Retinal pigment epithelial cell (primary cell): ENCODE measurements at places on chromosomes 5 and 9.
A peak's percentile ranks its signal among the peaks of the same experiment; 100 is the strongest.

DNA sequence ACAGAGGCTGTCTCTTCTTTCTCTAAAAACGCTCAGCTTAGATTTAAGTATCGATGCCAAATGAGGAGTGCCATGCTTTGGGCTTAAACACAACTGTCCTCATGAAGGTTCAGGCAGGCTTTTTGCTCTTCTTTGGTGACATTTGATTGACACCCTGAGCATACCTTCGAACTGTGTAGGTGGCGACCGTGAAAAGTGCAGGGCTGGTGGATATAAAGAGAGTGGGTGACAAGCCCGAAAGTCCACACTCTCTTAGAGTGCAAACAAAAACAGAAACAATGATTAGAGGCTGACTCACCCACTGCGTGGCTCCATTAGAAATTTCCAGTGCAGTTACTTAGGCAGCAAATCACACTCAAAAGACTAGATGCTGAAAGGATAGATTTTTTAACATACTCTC is 141.7 kb downstream of the SYK start:
- DNase-seq: no peak

- DNase-seq: no peak
These were observed 1388.3 kb upstream of the ACO1 start for GRCh38 chr9:30995956-30996738.

DNA sequence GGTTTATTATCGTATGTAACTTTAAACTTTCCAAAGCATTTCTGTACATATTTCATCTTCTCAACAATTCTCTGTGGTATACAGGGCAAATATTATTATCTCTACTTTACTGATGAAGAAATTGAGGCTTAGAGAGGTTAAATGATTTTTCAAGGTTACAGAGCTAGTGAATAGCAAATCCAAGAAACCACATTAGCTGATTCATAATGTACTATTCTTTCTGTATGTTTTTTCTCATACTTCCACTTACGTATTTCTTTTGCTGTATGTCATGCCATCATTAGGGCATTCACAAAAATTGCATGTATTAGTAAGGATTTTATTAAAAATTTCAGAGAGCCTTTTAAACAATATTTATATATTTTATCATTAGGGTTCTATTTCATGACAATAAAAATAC is 372.4 kb upstream of the DMAC1 start:
- no peak for DNase-seq

GRCh38 chr5:99815-100214 is 7.8 kb downstream of the PLEKHG4B start:
- DNase-seq: peak; percentile 11

DNA sequence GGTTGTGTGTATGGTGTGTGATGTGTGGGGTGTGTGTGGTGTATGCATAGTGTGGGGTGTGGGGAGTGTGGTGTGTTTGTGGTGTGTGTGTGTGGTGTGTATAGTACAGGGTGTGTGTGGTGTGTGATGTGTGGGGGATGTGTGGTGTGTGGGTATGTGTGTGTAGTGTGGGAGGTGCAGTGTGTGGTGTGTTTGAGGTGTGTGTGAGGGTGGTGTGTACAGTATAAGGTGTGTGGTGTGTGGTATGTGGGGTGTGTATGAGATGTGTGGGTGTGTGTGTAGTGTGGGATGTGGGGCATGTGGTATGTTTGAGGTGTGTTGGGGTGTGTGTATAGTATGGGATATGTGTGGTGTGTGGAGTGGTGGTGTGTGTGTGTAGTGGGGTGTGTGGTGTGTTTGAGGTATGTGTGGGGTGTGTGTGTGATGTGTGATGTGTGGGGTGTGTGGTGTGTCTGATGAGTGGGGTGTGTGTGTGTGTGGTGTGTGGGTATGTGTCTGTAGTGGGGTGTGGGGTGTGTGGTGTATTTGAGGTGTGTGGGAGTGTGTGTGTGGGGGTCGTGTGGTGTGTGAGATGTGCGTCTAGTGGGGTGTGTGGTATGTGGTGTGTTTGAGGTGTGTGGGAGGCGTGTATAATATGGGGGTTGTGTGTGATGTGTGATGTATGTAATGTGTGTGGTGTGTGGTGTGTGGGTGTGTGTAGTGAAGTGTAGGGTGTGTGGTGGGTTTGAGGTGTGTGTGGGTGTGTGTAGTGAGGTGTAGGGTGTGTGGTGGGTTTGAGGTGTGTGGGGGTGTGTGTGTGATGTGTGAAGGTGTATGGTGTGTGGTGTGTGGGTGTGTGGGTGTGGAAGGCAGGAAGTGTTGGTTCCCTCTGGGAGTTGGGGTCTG is 8.6 kb downstream of the ECSCR start:
- no peak for DNase-seq

- DNase-seq: no peak
These were observed 15.8 kb downstream of the GZMK start for GRCh38 chr5:55039843-55040242.

GRCh38 chr9:88528080-88528790 is 6.7 kb upstream of the NXNL2 start:
- DNase-seq: no peak

DNA sequence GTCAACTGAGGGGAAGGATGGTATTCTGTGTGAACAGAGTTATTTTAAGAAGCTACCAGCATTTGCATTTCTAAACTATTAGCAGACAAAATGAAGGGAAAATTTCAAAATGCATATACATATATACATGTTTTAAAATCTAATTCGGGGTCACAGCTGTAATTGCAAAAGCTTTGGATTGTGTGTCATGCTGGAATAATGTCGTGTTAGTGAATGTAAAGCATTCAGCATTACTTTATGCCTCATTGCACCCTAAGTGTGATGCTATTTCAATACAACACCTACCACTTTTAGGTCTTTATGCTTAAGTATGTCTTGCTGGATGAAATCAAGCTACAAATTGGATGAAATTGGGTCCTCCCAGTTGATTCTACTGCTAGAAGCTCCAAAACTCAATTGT is 687.6 kb upstream of the MEF2C start:
- peak; percentile 44 for DNase-seq

DNA sequence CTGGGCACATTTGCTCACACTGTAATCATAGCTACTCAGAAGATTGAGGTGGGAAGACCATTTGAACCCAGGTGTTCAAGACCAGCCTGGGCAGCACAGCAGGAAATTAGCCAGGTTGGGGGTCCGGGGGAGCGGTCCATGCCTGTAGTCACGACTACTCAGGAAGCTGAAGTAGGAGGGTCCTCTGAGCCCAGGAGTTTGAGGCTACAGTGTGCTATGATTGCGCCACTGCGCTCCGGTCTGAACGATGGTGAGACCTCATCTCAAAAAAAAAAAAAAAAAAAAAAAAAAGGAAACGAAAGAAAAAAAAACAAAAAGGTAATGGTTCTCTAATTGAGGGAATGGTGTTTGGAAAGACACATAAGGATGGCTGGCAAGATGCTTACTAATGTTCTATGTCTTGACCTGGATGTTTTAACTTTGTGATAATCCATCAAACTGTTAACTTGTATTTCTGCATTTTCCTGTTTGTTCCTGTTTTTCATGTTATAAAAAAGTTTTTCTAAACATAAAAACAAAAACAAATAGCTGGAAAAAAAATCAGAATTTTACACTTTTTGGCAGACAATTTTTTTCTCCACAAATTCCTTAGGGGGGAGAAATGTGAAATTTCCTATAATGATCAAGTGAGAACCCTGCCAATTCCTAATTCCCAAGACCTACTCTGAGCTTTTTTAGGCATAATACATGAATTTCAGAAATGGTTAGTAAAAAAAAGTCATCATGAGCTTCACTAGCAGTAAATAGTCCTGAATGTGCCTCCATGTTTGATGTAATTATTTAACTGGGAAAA is 96.9 kb downstream of the DENND1A start:
- DNase-seq: peak; percentile 36

DNA sequence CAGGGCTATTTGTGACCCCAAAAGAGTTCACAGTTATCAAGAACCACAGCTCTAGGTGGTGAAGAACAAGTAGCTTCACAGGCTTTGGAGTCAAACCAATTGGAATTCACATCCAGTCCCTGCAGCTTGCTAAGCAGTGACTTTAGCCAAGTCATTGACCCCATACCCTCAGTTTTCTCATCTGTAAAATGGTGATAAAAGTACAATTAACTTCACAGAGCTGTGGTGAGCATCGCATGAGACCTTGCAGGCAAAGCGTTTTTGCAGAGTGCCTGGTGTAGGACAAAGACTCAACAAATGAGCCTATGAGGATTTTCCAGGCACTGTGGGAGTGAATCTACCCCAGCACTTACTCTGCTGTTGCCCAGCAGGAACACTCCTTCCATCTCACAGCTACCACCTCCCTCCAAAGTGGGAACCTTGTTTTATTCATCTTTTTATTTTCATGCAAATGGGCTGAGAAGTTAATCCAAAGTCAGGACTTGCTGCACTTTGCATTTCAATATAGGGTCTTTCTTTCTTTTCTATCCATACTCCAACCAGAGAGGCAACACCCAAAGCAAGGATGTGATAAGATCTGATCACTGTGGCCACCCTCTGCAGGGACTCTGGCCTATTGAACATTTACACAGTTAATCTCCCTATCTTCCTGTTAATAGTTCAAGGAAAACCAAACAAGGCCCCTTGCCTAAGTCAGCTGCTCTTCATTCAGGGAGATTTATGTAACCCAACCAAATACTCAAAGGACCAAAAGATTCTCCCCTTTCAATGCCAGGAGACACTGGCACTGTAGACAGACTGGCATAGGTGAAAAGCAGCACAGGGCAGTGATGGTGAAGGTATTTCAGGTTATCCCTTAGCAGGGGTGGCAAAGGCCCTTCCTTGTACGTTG is 41.9 kb downstream of the ABCA1 start:
- DNase-seq: no peak

DNA sequence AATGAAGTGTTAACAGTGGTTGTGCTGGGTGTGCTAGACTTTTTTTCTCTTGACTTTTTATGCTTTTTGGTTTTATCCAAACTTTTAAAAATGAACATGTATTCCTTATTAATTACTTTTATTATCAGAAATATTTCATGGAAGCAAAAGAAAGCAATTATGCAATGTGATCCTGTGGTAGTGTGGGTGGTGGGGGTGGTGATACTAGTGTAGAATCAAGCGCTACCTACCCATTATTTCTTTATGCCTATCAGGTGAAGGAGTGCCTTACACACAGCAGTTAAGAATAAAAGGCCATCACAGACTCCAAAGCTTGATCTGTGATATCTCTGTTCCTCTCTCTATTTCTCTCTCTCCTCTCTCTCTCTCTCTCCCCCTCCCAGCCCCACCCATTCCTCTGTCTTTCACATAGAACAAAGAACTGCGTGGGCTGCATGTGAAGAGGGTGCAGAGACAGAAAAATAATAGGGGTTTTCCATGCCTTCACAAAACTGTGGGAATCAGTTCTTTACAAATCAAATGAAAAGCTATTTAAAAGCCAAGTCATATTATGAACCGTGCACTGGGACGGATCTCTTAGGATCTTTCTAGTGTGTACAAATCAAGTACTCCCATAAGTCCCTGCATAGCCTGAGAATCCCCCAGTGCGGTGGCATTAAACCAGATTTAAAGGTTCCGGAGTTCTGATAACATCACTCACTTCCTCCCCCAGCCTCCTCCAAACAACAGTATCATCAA is 351.2 kb downstream of the RAB3C start:
- no peak for DNase-seq

DNA sequence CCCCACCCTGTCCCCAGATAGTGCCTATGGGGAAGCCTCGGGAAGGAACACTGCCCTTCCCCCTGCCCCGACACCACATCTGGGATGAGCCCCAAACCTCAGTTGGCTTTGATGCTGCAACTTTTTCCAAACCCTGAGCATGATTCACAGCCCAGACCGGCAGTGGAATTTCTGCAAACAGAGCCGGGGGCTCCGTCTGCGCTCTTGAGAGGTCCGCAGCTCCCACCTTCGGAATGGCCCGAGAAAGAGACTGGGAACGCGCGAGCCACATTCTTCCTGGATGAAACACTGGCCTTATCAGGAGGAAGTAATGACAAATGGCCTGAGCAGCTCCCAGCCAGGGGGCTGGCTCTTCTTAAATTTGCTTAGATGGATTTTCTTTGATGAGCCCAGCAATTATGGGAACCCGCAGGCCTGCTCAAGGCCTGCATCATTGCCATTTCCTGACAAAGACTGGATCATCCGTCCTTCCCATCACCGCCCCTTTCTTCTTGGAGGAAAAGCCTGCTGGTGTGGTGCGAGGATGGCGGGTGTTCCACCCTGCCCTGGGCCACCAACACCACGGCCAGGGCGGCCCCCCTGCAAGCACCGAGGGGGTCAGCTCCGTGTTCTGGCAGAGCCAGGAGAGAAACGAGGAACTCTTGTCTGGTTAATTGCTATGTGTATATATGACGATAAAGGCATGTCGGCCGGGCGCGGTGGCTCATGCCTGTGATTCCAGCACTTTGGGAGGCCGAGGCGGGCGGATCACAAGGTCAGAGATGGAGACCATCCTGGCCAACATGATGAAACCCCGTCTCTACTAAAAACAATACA is 38.8 kb upstream of the COL5A1 start:
- peak; percentile 49 for DNase-seq

DNA sequence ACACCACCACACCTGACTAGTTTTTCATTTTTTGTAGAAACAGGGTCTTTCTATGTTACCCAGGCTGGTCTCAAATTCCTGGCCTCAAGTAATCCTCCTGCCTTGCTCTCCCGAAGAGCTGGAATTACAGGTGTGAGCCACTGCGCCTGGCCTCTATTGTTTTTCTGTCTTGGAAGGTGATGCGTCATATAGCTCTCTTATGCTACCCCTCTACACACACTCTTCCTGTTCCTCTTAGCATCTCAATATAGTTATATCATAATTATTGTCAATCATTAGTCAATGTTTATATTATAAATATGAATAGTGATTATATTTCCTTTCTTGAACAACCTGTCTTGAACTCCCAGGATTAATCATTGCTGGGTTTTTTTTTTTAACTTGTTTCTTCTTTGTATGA is 7.3 kb downstream of the PKD2L2 start:
- DNase-seq: no peak

DNA sequence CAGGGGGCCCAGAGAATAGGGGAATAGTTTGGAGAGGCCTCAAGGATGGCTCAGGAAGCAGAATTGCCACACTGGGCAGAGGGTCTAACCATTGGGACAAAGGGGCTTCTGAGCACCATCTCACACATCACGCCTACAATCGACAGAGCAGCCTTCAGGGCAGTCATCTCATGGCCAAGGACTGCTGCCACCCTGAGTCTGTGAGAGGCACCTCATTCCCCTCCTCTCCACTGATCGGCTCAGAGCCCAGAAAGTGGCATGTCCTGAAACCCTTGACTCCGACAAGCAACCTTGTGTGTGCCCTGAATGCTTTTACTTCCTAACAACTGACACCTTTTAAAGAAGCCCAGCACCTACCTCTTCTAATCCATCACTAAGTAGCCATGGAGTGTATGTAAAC is 128.9 kb upstream of the PTPN3 start:
- no peak for DNase-seq

DNA sequence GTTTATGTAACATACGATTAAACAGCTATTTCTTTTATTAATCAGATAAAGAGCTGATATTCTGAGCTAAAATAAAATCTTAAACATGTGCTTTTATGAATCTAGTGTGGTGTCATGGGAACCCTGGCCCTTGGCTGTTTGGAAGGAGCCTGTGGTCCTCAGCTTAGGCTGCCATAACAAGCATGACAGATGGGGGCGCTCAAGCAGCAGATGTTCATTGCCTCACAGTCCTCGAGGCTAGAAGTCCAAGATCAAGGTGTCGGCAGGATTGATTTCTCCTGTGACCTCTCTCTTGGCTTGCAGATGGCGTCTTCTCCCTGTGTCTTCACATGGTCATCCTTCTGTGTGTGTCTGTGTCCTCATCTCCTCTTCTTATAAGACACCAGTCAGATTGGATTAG is 448.2 kb downstream of the GADD45G start:
- DNase-seq: no peak

- DNase-seq: no peak
These were observed 518.7 kb upstream of the MEF2C start for GRCh38 chr5:89401659-89402058.
